ENCODE measurements at places on chromosomes 3 and 15.

GRCh38 chr3:122975924-122976293 lies 51.7 kb downstream of the SEMA5B start:
- DNase-seq = peak; percentile 54

GRCh38 chr3:194814878-194815357 lies 129.2 kb downstream of the FAM43A start:
- no peak for DNase-seq

DNA sequence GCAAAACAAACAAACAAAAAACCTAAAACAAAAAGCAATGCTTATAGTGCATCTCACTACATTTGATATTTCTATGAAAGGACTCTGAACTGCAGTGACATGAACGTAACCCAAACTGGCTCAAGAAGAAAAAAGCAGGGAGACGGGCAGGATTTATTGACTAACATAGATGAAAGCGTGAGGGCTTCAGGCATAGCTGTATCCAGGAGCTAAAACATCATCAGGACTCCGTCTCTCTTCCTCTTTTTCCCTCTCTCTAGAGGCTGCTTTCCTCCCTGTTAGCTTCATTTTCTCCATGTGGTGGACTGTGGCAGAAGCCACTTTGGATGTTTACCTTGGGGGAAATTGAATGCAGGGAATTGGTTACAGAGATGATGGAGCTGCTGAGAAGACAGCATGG lies 418.2 kb upstream of the PROK2 start:
- no peak for DNase-seq

DNA sequence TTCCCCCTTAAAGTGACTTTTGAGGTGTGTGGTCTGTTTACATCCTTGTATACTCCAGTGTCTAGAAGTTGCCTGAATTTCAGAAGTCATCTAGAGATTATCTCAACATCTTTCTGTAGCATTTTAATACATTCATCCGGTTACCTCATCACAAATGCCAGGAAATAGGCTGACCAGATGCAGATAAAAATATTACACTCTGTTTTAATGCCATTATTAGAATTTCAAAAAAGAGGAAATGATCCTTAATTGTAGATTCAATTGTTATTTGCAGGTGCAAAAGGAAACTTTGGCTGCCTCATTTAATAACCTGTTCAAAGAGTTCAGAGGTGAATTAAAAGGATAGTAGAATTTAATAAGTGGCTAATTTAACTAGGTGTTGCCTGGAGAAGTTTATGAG lies 290.9 kb downstream of the C3orf38 start:
- DNase-seq = no peak

DNA sequence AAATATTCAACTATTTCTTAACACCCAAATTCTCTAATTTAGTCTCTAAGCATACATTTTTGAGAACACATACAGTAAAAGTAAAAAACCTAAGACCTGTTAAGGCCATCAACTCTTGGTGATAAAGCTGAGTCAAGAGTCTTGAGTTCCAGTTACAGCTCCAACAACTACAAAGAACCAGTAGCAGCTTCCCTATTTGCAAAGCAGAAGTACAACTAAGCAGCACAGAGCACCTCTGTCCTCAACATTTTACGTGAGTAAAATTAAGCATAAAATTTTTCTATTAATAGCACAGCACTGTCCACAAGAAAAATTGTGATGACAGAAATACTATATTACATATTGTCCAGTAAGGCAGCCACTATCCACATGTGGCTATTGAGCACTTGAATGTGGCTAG lies 4.4 kb downstream of the PCOLCE2 start:
- no peak for DNase-seq

GRCh38 chr3:9867106-9867505 lies 12.9 kb downstream of the CIDEC start:
- DNase-seq = no peak

GRCh38 chr3:195522254-195523023 lies 20.7 kb downstream of the PPP1R2 start:
- DNase-seq = no peak

DNA sequence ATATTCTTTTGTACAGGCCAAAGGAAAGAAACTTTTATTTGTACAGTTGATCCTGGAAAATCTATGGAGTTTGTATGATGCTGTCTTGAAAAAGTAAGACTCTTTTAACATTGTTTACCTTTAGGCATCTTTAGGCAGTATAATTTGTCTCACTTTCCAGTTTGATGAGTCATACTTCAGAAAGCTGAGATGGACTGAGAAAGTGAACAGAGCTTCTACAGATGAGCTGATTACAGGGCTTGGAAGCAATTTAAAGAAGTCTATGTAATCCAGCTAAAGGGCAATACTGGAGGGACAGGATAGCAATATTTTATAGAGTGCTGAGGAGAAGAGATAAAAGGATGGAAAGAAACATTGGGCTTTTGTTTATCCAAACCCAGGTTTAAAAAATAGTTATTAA lies 123.5 kb upstream of the GOLGA6L4 start:
- no peak for DNase-seq

GRCh38 chr3:56468184-56469106 lies at the start of gene ERC2:
TSS of gene ERC2 (minus strand) at chr3:56468467.
- no peak for DNase-seq

- no peak for DNase-seq
Measured at GRCh38 chr3:124829819-124830554, 57.2 kb downstream of the ITGB5 start.

DNA sequence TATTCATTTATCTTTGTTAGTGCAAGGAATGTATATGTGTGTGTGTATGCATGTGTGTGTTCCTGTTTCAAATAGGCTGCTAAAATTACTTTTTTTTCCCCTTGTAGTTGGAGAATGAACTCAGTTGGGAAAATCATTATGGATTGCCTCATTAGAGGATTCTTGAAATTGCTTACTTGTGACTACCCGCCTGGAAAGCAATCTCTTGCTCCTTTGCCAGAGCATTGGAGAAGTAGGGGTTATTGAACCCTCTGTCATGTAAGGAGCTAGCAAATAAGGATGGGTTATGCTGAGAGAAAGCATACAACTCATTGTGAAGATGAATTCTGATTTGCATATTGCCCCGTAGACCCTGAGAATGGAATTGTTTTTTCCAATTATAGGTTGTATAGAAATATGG lies 474.5 kb downstream of the CADM2 start:
- DNase-seq = no peak

DNA sequence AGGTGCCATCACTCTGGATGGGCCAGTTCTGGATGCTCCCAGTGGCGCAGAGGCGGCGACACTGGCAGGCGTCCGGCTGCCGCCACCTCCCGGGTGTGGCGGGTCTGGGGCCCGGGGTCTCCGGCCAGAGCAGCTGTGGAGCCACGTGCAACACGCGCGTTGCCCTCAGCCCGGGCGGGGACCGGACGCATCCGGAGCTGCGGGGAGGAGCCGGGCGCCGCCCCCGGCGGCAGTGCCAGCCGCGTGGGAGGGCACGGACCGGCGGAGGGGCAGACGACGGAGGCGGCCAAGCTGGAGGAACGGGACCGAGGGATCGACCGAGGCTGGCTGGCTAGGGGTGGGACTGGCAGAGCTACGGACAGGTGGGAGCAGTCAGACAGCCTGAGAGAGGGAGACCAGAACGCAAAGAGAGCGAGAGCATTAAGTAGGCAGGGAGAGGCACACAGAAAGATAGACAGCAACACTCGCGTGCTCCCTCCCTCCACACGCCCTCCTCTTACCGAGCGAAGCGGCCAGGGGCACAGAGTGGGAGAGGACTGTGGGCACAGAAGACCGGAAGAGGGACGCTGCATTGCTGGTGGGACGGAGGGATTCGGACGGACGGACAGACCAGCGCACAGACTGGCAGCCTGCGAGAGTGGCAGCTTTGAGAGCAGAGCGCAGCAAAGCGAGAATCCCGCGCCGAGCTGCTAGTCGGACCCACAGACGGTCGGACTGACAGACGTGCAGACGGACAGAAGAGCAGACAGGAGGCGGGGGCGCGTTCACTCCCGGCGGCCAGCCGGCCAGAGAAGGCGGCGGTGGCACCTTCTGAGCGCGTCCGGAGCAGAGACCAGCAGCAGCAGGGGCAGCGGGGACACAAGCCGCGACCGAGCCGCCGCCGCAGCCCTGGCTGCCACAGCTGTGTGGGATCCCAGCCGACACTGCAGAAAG lies at the start of gene ARPP21:
Gene ARPP21 (plus strand): TSS at position 272 of the 933 bp plus-strand sequence. CDS start 42,227 bp downstream, outside the sequence.
- no peak for DNase-seq

DNA sequence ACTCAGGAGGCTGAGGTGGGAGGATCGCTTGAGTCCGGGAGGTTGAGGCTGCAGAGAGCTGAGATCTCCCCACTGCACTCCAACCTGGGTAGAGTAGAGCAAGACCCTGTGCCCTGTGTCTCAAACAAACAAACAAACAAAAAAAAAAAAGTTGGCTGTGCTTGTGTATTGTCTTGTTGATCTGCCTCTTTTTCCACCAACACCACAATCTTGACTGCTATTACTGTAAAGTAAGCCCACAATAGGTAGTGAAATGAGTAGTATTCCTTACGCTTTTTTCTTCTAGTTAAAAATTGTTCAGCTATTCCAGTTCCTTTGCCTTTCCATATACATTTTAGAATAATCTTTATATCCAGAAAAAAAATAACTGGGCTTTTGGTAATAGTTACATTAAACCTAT lies 35.5 kb downstream of the PTH1R start:
- DNase-seq = no peak

DNA sequence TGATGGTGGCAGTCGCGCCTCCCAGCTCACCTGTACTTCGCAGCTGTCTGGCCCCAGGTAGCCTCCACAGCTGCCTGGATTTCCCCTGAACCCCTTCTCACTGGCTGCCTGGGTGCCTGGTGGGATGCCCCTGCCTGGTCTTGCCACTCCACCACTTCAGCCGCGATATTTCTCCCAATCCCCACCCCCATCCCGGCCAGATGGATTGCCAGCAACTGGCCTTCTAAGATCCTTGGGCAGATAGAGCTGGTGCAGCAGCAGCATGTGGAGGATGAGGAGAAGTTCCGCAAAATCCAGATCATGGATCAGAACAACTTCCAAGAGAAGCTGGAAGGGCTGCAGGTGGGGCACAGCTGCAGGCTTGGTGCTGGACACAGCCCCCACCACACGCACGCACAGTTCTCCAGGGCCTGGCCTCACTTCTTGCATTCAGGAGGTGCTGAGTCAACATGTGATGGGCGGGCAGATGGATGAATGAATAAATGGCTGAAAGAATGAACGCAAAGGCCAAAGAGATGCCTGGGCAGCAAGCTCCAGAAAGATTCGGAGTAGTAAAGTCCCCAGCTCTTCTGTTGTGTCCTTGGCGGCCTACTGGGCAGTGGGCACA lies 35.7 kb downstream of the DNAH1 start:
- DNase-seq = no peak

DNA sequence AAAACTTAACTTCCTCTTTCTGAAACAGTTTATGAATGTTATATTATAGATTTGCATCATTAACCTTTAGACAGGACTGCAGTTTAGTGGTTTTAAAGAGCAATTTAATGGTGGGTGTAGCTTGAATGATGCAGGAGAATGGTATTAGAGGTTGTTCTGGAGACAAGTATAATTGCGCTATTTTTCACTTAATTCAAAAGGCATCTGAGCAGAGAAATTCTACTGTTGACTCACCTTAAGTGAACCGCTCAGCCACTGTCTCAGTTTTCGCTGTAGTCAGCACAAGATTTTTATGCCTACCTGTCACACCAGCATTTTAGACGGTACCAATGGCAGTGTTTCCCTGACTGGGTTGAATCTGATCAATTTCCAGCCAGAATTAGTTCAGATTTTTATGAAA lies 348.8 kb upstream of the DCBLD2 start:
- no peak for DNase-seq

DNA sequence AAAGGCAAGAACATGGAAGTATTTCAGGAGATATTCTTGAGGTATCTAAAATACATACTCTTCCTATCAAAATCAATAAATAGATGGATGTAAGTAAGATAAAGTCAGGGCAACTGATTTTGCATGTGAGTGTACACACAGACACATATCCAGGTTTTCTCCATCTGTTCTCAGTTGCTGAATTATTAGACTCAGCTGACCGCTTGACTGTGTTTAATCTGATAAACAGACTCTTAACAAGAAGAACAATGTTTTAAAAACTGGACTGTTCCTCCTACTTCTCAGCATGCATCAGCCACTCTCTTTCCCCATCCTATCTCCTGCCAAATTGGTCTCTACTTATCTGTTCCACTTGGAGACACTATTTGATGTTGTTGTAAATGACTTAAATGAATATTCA lies 73.5 kb downstream of the GOLGA8G start:
- no peak for DNase-seq

DNA sequence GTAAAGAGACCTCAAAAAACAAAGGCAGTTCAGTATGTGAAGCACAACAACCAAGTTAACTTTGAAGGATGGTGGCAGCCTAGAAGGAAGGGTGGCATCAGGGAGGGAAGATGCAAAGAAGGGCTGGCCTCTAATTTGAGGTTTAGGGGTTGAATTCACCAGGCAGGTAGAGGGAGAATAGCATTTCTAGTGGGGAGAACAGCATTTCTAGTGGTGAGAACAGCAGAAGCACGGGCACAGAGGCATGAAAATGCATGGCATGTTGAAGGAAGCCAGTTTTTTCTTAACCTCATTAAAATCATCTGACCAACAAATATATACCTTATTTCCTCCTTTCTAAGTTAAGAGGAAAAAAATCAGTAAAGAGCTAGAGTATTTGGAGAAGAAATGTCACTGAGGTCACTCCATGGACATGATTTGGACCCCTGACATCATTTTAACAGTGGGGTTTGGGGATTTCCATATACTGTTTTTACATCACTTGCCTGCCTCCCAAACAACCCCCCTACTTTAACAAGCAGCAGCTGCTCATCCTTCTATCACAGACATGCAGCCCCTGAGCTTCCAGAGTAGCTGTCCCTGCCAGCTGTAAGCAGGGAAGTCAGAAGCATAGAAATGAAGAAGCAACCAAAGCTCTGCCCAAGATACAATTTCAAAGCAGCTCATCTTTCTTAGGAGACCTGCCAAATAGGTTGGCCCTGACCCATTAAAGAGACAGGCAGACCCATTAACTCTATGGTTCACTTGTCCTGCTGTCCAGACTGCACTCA lies 2.4 kb upstream of the POPDC2 start:
- DNase-seq = no peak

GRCh38 chr3:150101016-150101415 lies 130.3 kb upstream of the PFN2 start:
- no peak for DNase-seq

GRCh38 chr3:99659032-99659431 lies 20.6 kb downstream of the COL8A1 start:
- no peak for DNase-seq

- no peak for DNase-seq
Measured at GRCh38 chr3:188946351-188947240, 225.2 kb upstream of the TPRG1 start.

- no peak for DNase-seq
Measured at GRCh38 chr3:43034911-43035310, 55.8 kb downstream of the GASK1A start.

DNA sequence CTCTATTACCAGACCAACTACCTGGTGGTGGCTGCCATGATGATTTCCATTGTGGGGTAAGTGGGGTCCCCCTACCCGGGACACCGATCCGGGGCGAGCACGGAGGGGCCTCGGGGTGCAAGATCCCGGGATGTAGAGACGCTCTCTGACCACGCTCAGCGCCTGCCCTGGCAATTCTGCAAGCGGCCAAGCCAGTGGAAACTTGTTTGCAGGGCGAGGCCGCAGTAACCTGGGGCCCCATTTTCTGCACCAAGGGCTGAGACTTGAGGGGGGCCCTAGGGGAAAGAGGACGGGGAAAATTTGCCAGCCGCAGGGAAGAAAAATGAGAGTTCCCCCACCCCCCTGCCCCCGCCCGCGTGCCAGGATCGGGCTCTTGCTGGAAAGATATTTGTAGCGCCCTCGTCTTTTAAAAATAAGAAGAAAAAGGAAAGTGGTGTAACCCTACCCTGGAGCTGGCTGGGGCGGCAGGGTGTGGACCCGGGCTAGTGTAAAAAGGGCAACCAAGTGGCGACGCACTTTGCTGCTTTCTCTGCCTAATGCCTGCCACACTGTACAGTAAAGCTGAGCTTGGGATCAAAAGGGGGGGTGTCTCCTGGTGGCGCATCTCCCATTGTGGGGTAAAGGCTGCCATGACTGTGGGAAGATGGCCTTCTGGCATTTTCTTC lies 563 bp downstream of the ARL6IP5 start:
- DNase-seq = no peak

Data from stimulated activated effector memory CD8-positive, alpha-beta T cell treated with anti-CD3 and anti-CD28 coated beads, Interleukin-12 subunit alpha, Interleukin-12 subunit beta, amount 100 ng/mL, for 72 hours (primary cell).